Kidney (tissue), 22 donors: ENCODE measurements at places on chromosomes 2 and 18. TPM values are rescaled to one million over a fixed set of nuclear protein-coding genes. Genes with fewer than 3 reads are reported as not detected.

DNA sequence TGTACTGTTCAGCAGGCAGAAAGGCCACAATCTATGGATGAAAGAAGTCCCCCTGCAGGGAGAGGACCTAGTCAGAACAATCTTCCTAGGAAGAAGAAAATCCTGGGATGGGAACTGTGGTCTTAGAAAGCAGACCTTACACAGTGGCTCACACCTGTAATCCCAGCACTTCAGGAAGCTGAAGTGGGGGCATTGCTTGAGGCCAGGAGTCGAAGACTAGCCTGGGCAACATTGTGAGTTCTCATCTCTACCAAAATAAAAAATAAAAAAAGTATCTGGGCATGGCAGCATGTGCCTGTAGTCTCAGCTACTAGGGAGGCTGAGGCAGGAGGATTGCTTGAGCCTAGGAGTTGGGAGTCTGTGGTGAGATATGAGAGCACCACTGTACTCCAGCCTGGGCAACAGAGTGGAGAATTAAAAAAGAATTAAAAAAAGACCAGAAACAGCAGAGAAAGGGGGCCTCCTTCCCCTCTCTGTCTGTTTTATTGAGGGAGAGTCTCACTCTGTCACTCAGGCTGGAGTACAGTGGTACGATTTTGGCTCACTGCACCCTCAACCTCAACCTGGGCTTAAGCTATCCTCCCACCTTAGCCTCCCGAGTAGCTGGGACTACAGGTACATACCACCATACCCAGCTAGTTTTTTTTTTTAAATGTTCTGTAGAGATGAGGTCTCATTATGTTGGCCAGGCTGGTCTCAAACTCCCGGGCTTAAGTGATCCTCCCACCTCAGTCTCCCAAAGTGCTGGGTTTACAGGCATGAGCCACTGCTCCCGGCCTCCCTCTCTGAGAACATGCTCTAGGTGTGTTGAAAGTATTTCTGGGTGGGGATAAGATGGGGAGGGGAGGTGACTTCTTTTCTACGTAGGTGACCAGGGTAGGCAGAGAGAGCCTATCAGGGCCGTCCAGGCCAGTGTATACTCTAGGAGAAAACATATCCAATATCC, 7.4 kb downstream of the RHOB start:
- no peak overlapping the region for H3K27ac ChIP-seq
- no peaks in the 10 kb centered on the region for H3K27me3 ChIP-seq
- no peak overlapping the region for H3K4me3 ChIP-seq
- peak; percentile 24 for DNase-seq

DNA sequence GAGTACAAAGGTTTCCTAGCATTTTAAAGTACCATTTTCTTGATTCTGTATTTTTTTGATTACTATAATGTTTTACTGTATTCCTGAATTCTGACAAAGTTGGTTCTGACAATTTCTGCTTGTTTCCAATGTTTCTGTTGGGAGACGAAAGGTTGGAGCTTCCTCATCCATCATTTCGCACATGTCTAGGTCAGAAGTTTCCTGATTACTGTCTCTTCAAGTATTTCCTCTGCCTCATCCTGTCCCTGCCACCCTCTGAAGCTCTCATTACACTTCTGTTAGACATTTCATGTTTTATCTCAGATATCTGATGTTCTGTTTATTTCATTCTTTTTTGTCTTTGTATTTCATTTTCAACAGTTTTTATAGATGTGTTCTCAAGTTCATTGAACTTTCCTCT, 895.8 kb downstream of the TSN start:
- H3K36me3 ChIP-seq: no peaks in the 10 kb centered on the region
- no peak overlapping the region for H3K4me3 ChIP-seq
- no peaks in the 10 kb centered on the region for H3K27me3 ChIP-seq
- no peaks in the 10 kb centered on the region for H3K4me1 ChIP-seq

GRCh38 chr2:17827785-17828184, 11.5 kb downstream of the MSGN1 start:
- H3K36me3 ChIP-seq: no peaks in the 10 kb centered on the region
- H3K4me3 ChIP-seq: no peak overlapping the region
- H3K4me1 ChIP-seq: peaks cover 3% of the 10 kb centered on the region
- H3K27me3 ChIP-seq: no peaks in the 10 kb centered on the region

DNA sequence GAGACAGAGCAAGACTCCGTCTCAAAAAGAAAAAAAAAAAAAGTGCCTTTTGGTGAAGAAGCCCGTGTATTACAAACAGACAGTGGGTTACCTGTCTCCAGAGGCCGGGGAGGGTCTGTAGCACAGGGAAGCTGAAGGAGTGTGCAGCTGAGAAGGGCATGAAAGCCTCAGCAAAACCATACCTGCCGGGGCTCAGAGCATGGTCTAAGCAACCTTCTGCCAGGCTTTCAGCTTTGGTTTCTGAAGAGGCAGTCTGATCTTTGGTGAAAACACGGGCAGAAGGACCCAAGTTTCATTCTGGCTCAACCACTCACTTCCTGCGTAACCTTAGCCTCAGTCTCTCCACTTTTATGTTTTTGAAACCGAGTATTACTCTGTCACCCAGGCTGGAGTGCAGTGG, 21.5 kb downstream of the SH2D6 start:
- H3K4me3 ChIP-seq: no peak overlapping the region
- H3K27me3 ChIP-seq: no peaks in the 10 kb centered on the region
- peaks cover 2% of the 10 kb centered on the region for H3K4me1 ChIP-seq
- no peak for DNase-seq
- no peaks in the 10 kb centered on the region for H3K36me3 ChIP-seq
- no peak overlapping the region for H3K27ac ChIP-seq

GRCh38 chr2:211946960-211947359, 591.6 kb downstream of the ERBB4 start:
- H3K4me1 ChIP-seq: no peaks in the 10 kb centered on the region
- no peak for DNase-seq
- H3K27ac ChIP-seq: no peak overlapping the region
- no peaks in the 10 kb centered on the region for H3K27me3 ChIP-seq
- H3K36me3 ChIP-seq: no peaks in the 10 kb centered on the region

DNA sequence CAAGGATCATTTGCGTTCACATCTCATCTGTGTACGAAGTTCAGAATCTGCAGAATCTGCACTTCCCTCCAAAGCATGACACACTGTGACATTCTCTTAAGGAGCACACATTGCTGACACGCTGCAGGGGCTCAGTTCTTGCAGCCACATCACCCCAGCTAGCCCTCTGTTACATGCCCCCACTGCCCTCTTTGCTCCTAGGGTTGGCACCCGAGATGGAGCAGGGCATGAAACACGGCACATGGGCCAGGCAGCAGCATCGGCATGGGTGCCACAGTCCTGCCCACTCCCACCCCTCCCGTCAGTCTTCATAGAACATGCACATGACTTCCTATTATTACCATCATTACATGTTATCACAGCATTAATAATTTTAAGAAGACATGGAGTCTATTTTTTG, 76.4 kb downstream of the COL6A3 start:
- no peak overlapping the region for H3K4me3 ChIP-seq
- no peaks in the 10 kb centered on the region for H3K4me1 ChIP-seq
- no peak for DNase-seq
- no peaks in the 10 kb centered on the region for H3K27me3 ChIP-seq
- H3K27ac ChIP-seq: no peak overlapping the region
- H3K36me3 ChIP-seq: no peaks in the 10 kb centered on the region

GRCh38 chr2:148900350-148900837, 25.4 kb downstream of the KIF5C start:
- no peaks in the 10 kb centered on the region for H3K36me3 ChIP-seq
- H3K27me3 ChIP-seq: no peaks in the 10 kb centered on the region
- H3K4me3 ChIP-seq: no peak overlapping the region

DNA sequence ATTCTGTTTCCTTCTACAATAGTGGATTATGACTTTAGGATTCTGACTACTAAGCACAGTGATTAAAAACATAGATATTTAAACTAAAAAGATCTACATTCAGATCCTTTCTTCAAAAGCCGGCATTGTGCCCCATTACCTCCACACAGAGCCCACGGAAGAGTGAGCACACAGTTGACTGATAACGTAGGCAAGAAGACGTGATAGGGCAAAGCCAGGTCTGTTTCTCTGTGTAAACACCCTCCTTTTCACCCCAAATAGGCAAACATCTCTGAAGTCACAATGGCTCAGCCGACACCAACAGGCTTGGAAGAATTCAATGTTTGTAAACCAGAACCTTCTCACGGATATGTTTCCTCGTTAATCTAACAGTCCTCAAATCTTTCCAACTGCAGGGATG, 302.9 kb downstream of the CMPK2 start:
- no peaks in the 10 kb centered on the region for H3K36me3 ChIP-seq
- no peak for DNase-seq
- no peak overlapping the region for H3K4me3 ChIP-seq
- no peaks in the 10 kb centered on the region for H3K27me3 ChIP-seq

GRCh38 chr2:112129060-112129459, 9.1 kb upstream of the FBLN7 start:
- no peaks in the 10 kb centered on the region for H3K27me3 ChIP-seq
- no peak for DNase-seq
- H3K4me1 ChIP-seq: no peaks in the 10 kb centered on the region
- H3K4me3 ChIP-seq: no peak overlapping the region

DNA sequence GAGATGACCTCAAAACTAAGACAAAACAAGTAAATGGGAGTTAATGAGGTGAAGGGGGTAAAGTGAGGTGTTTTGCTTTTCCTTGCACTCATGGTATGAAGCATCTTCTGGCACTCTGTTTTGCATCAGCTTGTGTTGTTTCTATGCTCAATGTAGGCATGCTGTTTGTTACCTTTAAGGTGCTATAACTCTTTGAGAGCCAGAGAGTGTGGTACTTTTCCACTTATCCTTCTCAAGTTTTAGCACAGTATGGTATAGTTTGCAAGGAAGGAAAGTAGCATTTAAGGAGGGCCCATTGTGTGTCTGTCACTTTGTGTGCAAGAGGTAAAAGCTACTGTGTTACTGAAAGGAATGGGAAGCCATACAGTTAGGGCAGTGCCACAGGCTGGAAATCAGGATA, 17.5 kb upstream of the CXCR4 start:
- no peaks in the 10 kb centered on the region for H3K36me3 ChIP-seq
- no peak overlapping the region for H3K27ac ChIP-seq
- no peaks in the 10 kb centered on the region for H3K27me3 ChIP-seq

- H3K36me3 ChIP-seq: no peaks in the 10 kb centered on the region
- H3K4me1 ChIP-seq: no peaks in the 10 kb centered on the region
- no peaks in the 10 kb centered on the region for H3K27me3 ChIP-seq
- H3K27ac ChIP-seq: no peak overlapping the region
- DNase-seq: no peak
Observed at GRCh38 chr2:10163498-10164486, 41.3 kb downstream of the RRM2 start.

GRCh38 chr18:55573386-55573785, 14.6 kb downstream of the TCF4 start:
- no peaks in the 10 kb centered on the region for H3K36me3 ChIP-seq
- no peaks in the 10 kb centered on the region for H3K27me3 ChIP-seq
- no peak overlapping the region for H3K27ac ChIP-seq
- H3K4me3 ChIP-seq: no peak overlapping the region
- no peak for DNase-seq

DNA sequence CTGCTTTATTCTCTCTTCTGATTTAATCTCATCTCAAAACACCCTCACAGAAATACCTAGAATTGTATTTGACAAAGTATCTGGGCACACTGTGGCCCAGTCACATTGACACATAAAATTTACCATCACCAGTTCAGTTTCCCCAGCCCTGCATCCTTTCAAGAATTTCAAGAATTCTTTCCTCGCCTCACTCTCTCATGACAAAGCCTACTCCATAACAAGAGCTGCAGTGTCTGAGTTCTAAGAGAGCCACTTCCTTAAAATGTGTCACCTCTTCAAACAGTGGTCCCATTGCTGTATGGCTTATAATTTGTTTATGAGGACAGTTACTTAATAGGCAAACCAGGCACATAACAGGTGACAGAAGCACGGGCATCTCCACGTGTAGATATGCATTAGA, 90.9 kb upstream of the STK39 start:
- no peak overlapping the region for H3K27ac ChIP-seq
- DNase-seq: no peak
- no peak overlapping the region for H3K4me3 ChIP-seq
- no peaks in the 10 kb centered on the region for H3K36me3 ChIP-seq
- H3K27me3 ChIP-seq: no peaks in the 10 kb centered on the region

- H3K4me1 ChIP-seq: no peaks in the 10 kb centered on the region
- H3K36me3 ChIP-seq: no peaks in the 10 kb centered on the region
- no peaks in the 10 kb centered on the region for H3K27me3 ChIP-seq
Observed at GRCh38 chr2:127194447-127194846, 25.7 kb downstream of the CYP27C1 start.

GRCh38 chr2:174059178-174059883, 94.2 kb upstream of the SP3 start:
- no peak overlapping the region for H3K4me3 ChIP-seq
- no peak overlapping the region for H3K27ac ChIP-seq
- no peaks in the 10 kb centered on the region for H3K4me1 ChIP-seq
- no peaks in the 10 kb centered on the region for H3K36me3 ChIP-seq
- no peaks in the 10 kb centered on the region for H3K27me3 ChIP-seq

GRCh38 chr18:8235894-8236293, 373.3 kb upstream of the RAB12 start:
- no peaks in the 10 kb centered on the region for H3K4me1 ChIP-seq
- H3K4me3 ChIP-seq: no peak overlapping the region
- H3K36me3 ChIP-seq: no peaks in the 10 kb centered on the region
- DNase-seq: no peak
- H3K27me3 ChIP-seq: no peaks in the 10 kb centered on the region

DNA sequence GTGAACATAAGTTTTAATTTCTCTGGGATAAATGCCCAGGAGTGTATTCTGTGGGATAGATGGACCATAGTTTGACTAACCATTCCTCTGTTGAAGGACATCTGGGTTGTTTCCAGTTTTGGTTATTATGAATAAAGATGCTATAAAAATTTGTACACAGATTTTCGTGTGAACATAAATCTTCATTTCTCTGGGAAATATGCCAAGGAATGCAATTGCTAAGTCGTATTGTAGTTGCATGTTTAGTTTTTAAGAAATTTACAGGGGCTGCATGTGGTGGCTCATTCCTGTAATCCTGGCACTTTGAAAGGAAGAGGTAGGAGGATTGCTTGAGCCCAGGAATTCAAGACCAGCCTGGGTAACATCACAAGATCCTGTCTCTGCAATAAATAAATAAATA, 6.9 kb upstream of the SLC11A1 start:
- H3K27me3 ChIP-seq: no peaks in the 10 kb centered on the region
- no peak overlapping the region for H3K4me3 ChIP-seq
- no peaks in the 10 kb centered on the region for H3K4me1 ChIP-seq
- H3K36me3 ChIP-seq: no peaks in the 10 kb centered on the region
- no peak overlapping the region for H3K27ac ChIP-seq

The KRTCAP3 gene
- 17.2 TPM for polyA plus RNA-seq

The FHOD3 gene
- 28.0 TPM for polyA plus RNA-seq

The C2orf74 gene
- 47.6 TPM for polyA plus RNA-seq

The UGT1A8 gene
- polyA plus RNA-seq: 30.0 TPM
